NCI-H1694 treated with DMSO at 0.1 percent for 48 hours (cell line): ENCODE measurements at places on chromosomes 2 and 18.

- no peak for DNase-seq
These were observed 342.2 kb downstream of the ADCYAP1 start for GRCh38 chr18:1246827-1247226.

- peak; percentile 30 for DNase-seq
These were observed 1304.3 kb upstream of the DDX18 start for GRCh38 chr2:116510117-116510671.

- no peak for DNase-seq
These were observed 42.7 kb downstream of the ST6GAL2 start for GRCh38 chr2:106843001-106843909.

- DNase-seq, result no peak
These were observed 33.6 kb upstream of the B3GNT7 start for GRCh38 chr2:231361701-231362554.

- peak; percentile 83 for DNase-seq
These were observed 68.1 kb upstream of the CSRNP3 start for GRCh38 chr2:165401285-165401852.

DNA sequence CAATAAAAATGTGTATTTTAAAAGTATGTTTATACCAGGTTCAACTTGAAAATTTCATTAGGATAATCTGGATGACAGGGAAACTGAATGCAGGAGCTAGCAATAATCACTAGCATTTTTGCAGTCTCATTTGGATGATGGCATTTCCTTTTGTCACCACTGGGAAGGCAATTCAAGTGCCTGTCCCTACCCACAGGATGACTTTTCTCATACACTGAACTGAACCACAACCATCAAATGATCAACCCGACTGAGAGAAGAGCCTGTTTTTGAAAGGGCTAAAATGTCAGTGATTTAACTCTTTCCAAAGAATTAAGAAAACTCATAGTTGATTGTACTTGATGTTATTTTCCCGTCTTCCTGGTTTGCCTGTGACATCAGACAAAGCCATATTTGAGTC is 115.0 kb downstream of the FAM124B start:
- no peak for DNase-seq

DNA sequence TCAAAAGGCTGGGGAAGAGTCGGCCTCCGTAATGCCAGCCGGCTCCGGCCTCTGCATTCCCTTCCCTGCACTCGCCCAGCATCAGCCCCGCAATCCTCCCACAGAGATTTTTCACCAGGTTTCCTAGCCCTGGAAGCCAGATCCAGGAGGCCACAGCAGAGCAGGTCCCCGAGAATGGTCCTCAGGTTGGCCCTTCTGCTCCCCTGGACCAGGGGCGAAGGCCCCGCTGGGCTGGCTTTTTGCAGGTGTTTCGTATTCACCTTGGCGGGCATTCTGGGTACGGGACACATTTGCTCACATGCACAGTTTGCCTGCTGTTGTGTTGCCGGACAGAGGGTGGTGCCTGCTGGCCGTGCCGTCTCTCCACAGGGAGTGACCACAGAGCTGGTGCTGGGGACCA is 309.5 kb downstream of the NDUFA10 start:
- no peak for DNase-seq

- DNase-seq, result no peak
These were observed 8.3 kb upstream of the IL1RN start for GRCh38 chr2:113119111-113119510.

- DNase-seq, result no peak
These were observed 372.7 kb downstream of the ZNF521 start for GRCh38 chr18:24979235-24979634.

DNA sequence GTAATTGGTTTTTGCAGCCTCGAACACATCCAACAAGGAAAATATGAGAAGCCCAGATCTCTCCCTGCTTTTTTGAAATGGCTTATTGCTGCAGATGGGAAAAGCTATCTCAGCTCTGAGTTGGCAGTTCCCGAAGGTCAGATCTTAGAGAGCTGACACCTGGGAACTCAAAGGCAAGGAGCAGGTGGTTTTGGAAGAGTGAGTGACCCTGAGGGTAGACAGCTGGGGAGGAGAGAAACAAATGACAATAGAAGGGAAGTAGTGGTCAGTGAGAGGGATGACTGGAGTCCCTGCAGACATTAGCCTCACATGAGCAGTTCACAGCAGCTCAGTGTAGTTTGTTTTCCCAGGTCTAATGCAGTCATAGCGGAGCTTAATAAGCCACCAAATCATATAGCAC is 317.9 kb downstream of the STK39 start:
- DNase-seq, result no peak

- DNase-seq, result no peak
These were observed 55.2 kb downstream of the TTC21B start for GRCh38 chr2:165898381-165898780.

DNA sequence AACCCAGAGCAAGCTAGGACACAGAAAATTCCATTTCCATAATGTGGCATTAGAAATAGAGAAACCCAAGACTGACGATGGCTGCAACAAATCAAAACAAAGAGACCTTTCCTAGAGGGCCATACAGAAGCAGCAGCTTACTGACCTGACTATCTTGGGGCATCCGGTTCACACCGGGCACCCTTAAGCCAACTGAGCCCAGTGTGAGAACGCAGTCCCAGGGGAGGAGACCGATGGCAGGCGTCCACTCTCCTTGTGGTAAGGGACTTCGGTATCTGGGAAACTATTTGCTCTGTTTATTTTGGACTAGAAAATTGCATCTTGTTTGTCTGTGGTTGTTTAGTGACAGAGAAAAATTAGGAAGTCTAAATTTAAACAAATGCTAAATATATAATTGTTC is 244.8 kb upstream of the COPS8 start:
- no peak for DNase-seq

GRCh38 chr2:16526193-16526592 is 139.4 kb downstream of the CYRIA start:
- DNase-seq, result no peak

DNA sequence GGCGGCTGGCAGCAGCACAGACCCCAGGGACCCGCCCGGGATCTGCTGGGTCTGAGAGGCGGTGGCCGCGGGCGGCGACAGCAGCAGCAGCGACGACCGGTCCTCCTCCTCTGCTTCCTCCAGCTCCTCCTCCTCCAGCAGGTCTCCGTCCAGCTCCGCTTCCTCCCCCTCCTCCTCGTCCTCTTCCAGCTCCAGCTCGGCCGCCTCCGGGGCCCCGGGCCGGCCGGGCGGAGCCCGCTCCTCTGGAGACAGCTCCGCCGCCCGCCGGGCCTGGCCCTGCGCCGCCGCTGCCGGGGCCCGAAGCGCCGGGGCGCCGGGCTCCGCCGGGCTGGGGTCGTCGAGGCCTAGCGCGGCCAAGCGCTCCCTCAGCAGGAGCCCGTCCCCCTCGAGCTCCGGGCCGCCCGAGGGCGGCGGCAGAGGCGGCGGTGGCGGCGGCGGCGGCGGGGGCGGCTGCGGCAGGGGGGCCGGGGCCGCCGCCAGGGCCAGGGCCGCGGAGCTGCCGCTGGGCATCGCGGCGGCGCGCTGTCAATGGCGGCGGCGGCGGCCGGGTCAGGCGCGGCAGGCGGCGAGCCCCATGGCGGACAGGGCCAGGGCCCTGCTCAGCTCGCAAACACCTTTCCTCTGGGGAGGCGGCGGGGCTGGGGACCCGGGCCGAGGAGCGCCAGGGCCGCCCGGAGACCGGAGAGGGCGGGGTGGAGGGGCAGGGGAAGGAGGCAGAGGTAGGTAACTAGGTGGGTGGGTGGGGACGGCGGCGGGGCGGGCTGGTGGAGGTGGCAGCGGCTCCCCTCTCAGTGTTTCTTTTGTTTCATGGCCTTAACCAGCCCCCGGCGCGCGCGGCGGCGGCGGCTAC is 445 bp downstream of the MEX3C start:
- no peak for DNase-seq

- no peak for DNase-seq
These were observed 22.5 kb downstream of the TMEM178A start for GRCh38 chr2:39688181-39688580.

DNA sequence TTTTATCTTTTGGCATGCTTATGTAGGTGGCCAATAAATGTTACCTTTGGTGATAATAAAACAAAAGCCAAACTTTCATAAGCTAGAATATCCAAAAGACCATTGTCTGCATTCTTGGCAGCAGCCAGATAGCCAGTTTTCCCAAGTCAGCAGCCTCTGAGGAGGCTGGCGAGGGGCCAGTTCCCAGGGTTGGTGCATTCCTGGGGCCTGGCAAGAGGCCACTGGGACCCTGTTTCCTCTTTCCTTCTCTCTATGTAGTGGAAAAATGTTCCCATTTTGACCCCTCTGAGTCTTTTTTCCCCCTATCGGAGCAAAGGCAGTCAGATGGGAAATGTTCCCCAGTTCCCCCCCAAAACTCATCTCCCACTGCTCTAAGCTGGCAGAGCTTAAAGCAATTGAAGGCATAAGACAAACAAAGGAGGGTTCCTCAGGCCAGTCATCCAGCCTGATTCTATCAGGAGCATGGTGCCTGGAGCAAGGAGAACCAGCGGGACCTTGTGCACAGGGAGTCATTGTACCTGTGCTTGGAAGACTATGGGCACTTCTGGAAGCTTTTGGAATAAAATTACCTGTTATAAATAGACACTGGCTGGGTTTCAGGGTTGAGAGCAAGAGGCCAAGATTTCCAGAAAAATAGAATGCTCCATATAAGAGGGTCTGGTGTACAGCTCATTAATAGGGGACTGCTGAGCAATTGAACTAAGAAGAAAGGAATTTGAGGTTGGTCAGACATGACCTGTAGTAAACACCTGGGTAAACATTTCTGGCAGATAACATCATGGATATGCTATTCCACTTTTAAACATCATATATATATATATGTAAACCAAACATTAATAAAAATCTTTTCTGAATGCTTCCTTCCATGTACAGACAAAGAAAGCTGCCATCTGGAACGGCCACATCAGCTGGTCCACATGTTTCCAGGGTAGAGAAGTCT is 63.4 kb downstream of the NCKAP5 start:
- DNase-seq, result no peak

DNA sequence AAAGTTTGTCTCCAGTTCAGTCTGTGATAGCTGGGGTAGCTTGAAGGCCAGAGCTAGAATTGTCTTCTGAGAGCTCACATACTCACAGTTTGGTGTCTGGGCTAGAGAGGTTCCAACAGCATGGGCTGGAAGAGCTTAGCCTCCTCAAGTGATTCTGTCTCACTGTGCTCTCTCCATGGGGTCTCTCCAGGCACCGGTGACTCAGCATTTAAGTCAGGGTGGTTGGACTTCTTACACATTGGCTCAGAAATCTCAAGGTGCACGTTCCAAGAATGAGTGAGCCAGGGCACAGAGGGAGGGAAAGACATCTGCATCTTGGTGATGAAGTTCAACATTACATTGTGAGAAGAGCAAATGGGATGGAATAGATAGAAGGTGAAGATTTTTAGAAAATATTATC is 207.3 kb upstream of the DDX18 start:
- DNase-seq, result no peak

DNA sequence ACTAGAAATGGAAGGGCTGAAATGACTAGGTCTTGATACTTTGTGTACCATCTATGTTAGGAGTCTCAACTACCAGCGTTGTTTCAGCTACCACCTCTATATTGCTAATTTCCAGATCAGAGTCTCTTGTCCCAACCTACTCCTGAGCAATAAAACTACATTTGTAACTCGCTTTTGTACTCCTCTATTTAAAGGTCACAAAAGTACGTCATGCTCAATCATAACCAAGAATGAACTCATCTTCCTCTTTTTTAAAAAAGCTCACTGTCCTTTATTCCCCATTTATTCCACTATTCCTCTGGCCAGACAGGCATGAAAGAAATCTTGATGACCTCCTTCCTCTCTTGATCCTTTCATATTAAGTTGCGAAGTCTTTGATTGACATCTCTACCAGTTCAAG is 11.2 kb upstream of the MATN3 start:
- no peak for DNase-seq

DNA sequence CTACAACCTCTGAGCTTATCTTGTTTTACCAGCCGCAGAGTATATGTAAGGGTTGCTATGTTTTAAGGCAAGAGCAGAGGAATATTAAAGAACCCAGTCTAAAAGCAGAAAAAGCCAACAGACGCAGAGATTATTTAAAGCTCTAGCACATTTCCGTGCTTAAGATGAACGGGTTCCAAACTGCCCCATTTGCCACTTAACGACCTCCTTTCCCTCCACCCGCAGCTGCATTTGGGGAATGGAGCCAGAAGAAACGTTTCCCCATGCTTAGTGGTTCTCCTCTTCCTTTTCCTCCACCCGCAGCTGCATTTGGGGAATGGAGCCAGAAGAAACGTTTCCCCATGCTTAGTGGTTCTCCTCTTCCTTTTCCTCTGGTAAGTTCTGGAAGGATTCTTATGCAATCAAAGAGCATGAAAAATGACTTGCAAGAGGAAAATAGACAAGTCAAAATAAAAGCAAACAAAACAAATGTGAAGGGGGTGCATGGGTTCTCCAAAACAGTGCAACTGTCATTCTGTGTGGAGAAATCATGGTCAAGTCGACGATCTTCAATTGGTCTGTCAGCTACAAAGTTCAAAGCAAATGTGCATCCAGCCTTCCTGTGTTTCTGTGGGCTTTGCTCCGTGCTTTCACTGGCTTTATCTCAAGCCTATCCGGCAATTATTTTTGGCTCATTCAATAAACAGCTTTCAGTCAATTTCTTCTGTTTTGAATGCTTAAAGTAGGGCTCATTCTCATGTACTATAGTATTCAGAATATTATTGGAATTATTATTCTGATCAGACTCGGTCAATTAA is 57.8 kb downstream of the DIPK1C start:
- DNase-seq, result no peak

GRCh38 chr2:11163439-11164317 is 8.4 kb downstream of the SLC66A3 start:
- no peak for DNase-seq

GRCh38 chr2:96536445-96537065 is at the start of gene ARID5A:
ARID5A (plus strand) TSS chr2:96536752; CDS start chr2:96536827, 75 bp downstream.
- DNase-seq, result peak; percentile 72

- no peak for DNase-seq
These were observed 283.0 kb upstream of the PXDN start for GRCh38 chr2:2027271-2027670.

DNA sequence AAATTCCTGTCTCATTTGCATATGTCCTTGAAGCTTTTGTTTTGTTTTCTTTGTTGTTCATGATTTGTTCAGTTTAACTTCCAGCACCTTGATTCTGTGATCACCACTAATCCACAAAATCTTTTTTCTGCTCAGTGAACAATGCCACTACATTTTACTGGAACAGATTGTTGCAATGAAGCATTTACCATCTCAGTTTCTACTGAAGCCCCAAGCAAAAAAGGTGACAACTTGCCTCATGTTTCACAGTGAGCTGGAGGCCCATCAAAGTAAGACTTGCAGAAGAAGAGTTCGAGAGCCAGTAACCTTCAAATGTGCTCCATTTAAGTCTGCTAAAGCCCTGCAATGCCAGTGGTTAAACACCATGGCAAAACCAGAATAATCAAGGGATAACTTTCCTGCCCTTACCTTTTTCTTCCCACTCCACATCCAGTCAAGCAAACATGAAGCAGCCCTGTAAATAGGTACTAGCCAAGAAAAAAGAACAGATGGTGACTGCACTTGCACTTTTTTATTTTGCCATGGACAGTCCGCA is 25.7 kb upstream of the PDE1A start:
- no peak for DNase-seq

GRCh38 chr2:121297217-121297830 is 12.3 kb upstream of the TFCP2L1 start:
- DNase-seq, result peak; percentile 78
